BE2C (cell line): ENCODE measurements at places on chromosomes 13 and 19.

GRCh38 chr13:33351319-33351718 is 65.8 kb upstream of the STARD13 start:
- no peak for DNase-seq

GRCh38 chr13:65907666-65908525 is 1322.2 kb downstream of the PCDH9 start:
- DNase-seq = no peak

- no peak for DNase-seq
These were observed 173.1 kb upstream of the SOX1 start for GRCh38 chr13:111893607-111894443.

DNA sequence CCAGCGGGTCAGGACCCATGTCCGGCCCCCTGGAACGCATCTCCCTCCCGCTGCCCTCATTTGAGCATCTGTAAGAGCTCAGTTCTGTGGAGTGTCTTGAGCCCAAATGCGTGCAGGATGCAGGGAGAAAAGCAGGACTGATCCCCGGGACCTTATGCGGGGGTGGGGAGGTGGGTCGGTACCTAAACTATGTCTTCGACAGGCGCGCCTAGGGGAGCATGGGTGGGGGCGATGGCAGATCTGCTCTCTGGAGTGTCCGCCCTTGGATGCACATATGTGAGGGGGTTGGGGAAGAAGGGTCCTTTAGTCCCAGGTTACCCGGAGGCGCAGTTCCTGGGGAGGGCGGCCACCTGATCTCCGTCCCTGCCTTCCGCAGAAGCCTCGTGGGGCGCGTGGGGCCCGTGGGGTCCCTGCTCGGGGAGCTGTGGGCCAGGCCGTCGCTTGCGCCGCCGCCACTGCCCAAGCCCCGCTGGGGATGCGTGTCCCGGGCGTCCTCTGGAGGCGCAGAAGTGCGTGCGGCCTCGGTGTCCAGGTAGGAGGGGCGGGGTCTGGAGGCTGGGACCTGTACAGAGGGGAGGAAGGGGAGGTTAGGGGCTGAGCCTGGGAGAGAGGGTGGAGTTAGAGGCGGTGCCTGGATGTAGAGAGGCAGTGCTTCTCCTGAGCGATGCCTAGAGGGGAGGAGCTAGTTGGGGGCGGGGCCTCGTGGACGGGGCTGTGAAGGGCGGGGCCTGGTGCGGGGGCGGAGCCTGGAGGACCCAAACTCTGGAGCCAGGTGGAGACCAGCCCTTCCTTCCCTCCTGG is 2.9 kb downstream of the CILP2 start:
- DNase-seq = peak; percentile 59
